ENCODE measurements at places on chromosomes 2 and 18.

DNA sequence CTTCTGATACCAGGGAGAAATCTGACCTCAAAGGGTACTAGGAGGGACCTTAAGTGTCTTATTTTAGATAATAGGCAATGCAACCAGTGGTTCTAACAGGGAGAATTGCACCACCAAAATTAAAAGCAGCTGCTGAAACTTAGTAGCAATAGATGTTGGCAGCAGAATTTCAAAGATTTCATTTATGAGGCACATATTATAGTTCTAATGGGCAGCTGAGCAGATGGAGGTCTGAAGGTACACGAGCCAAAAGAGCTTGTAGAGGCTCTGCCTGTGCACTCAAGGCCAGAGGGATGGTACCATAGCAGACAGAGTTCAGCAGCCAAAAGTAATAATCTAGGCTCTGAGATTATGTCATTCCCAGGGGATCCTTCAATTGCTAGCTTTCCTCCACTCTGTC is 87.3 kb upstream of the NCKAP5 start:
- DNase-seq = no peak

- DNase-seq = no peak
Observed at GRCh38 chr2:200665626-200666453, 80.0 kb downstream of the AOX1 start.

- DNase-seq = no peak
Observed at GRCh38 chr2:58543442-58543841, 302.3 kb upstream of the FANCL start.

DNA sequence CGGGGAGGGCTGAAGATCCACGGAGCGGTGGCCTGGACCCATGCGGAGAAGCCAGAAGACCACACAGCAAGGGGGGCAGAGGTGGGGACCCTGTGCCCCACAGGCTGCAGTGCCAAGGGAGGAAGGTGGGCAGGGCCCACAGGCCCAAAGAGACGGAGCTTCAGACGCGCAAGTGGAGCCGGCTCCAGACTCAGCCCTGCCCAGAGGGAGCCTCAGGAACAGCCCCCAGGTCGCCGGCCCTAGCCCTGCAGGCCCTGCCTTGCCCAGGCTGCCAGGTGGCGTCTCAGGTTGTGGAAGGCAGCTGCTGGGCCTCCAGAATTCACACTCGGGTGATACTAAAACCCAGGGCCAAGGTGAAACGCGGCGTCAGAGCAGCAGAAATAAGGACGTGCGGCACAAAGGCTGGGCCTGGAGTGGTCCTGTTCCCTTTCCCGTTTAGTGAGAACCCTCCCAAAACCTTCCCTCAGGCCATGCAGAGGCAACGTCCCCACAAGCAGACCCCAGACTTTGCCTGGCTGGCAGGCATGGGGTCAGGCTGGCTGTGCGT is 36.8 kb downstream of the SLC66A2 start:
- no peak for DNase-seq

DNA sequence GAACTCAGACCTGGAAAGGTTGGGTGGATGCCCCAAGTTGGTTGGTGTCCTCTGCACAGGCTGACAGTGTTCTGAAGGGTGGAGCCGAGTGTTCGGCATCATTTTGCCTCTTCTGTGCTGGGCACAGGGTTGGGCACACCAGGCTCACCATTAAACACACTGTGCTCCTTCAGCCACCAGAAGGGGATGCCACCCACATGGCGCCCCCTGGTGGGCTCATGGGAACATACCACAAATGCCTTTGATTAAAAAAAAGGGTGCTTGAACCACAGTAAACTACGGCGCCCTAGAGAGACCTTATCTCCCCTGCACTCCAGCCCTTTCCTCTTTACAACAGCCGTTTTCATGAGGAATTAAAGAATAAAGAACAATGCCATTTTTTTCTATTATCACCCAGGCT is 89.4 kb downstream of the CELF4 start:
- no peak for DNase-seq

DNA sequence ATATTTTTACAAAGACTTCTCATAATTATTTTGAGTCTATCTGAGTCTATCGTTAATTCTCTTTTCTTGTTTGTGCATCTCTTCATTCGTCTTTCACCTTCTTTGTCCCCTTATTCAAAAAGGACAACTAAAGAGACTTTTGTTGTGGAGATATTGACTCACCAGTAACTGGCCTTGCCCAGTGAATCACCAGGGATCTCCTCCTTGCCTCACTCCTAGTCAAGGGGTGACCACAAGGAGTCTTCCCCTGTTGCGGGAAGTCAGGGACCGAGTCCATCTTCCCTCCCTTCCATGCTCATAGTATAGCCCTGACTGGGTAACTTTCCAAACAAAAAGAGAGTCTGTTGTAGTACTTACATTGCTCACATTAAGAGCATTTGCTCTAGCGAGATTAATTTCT is 158.9 kb downstream of the NEB start:
- no peak for DNase-seq

DNA sequence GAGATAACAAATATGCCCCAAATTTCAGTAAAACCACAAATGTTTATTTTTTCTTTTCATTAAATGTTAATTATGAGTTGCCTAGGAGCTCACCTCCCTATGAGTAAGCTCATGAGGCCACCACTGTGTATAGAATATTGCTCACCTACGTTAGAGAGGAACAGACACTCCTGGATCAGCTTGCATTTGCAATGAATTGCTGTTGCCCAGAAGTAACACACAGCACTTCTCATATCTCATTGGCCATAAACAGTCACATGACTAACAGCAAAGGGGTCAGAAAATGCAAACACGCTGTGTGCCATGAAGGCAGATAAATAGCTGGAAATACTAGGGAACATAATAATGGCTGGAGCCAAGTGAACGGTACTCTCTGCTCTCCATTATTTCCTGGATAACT is 89.0 kb upstream of the GALNT5 start:
- no peak for DNase-seq

DNA sequence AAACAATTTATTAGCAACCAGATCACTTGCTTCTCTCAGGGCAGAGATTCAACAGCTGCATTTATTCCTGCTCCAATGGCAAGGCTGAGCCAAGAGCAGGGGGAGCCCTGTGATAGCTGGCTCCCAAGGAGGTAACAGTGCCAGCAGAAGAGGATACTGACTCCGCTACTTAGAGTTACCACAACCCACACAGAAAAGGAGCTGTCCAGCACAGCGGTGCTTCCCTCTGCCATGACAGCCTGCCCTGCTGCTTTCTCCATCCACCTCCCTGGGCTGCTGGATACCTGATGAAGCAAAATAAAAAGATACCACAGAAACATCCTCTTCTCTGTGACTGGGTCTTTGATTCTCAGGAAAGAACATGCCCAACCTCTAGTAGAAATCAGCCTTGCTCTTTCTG is 467.2 kb downstream of the LRRTM4 start:
- no peak for DNase-seq

- DNase-seq = no peak
Observed at GRCh38 chr2:206802654-206803514, 37.5 kb downstream of the FASTKD2 start.

- DNase-seq = no peak
Observed at GRCh38 chr2:33395034-33395433, 81.4 kb upstream of the RASGRP3 start.

GRCh38 chr2:55610954-55611743 is 6.3 kb downstream of the PPP4R3B start:
- no peak for DNase-seq

DNA sequence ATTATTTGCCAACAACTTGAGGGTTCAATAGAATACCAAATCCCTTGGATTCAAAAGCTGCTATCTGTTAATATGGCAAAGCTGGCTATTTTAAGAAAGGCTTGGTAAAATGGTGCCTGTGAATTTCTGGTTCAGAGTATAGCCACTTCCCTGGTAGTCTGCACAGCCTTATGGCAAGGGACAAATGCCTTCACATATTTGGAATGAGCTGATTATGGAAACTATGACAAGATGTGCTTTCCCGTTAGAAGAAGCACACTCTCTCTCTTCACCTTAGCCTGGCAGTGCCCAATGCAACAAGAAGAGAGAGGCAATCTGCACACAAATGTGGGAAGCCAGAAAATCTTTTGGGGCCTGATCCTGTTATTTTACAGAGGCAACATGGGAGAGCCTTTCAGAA is 47.5 kb upstream of the MAP3K20 start:
- no peak for DNase-seq

DNA sequence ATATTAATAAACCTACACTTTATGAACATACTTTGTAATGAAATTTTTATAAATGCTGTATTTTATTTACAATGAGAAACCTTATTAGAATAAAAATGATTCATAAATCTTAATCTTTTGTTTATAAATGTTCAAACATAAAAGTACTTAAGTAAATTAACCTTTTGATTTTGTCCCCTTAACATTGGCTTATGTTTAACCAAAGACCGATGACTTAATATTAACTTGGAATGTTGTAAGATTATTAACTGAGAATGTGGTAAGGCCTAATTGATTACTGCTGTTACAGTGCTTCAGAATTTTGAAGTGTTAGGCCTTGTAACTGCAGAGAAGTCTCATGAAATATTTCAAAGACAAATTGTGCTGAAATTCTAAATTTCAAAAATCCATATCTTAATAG is 5.7 kb downstream of the CPS1 start:
- no peak for DNase-seq

DNA sequence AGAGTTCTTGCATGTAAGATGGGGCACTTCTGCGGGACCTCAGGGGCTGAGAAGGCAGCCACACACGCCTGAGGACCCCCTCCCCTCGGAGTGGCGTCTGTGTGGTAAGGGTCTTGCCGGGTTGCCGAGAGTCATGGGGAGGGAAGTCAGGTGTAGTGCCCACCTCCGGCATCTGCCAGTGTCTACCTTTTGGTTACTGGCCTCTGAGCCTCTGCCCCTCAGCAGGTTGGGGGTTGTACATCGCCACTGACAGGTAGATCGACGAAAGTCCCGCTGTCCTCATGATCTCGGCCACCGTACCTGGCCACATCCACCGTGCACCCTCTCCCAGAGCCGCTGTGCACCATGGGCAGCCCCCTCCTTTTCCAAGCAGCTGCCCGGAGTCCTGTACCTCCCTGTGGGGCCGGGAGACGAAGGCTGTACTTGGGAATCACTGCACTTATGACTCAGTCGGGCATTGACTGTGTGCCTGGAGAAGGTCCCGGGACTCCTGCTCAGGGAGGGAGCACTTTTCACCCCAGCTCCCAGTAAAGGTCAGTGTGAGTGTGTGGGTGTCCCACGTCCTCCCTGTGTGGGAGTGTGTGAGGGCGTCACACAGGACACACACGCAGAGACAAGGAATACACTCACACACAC is 332.4 kb upstream of the MYT1L start:
- no peak for DNase-seq

- DNase-seq = no peak
Observed at GRCh38 chr2:119028327-119029174, 86.6 kb downstream of the MARCO start.

GRCh38 chr2:229779650-229780049 is 65.3 kb upstream of the DNER start:
- DNase-seq = no peak

- DNase-seq = no peak
Observed at GRCh38 chr18:66077066-66077465, 326.3 kb downstream of the CDH7 start.

DNA sequence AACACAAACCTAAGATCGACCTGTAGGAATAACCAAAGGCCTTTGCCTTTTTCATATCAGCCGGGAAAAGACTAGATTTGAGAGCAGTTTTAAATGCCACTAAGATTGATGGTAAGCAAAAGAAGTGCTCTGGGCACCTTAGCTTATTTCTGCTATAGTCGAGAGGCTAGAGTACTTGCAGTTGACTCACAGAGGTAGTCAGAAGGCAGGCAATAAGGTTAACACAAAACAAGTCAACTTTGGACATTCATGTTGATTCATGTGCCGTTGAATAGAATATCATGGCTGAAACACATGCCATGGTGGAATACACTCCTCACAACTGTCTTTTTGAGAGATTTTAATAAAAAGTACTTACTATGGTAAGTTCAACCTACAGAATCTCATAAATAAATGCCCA is 507.6 kb downstream of the ZEB2 start:
- no peak for DNase-seq

DNA sequence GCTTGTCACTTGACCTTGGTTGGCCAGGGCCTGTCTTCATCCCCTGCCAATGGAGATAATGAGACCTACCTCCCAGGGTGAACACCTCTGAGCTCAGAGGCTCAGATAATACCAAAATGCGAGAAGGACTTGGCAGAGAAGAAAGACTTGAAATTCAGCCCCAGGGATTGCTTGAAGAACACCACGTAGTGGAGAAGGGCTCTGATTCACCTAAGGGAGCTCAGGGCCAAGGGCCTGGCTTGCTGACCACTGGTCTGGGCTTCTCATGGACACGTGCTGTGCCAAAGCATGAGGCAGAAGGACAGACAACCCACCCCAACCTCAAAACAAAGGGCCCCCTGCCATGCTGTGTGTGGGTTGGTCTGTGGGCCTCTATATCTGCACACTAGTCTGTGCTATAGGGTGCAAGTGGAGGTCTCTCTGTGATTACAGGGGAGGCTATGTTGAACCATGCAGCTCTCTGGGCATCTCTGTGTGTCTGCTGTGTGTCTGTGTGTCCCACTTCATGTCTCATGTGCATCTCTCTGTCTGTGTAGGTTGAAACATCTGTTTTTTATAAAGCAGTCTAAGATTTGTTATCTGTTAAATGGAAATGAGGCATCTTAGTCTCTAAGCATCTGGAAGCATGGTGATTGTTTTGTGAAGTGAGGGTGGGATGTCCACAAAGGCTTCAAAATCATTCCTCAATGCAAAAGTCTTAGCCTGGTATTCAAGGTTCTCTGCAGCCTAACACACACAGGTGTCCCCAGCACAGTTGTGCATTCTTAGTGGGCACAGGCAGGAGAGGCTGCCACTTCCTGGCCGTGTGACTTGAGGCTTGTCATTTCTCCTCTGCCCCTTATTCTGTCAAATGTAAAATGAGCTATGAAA is 61.0 kb upstream of the EPAS1 start:
- DNase-seq = no peak

GRCh38 chr2:133968446-133968845 is 285.4 kb upstream of the MGAT5 start:
- DNase-seq = no peak

- DNase-seq = no peak
Observed at GRCh38 chr18:12048827-12049175, 44.8 kb upstream of the ANKRD62 start.

DNA sequence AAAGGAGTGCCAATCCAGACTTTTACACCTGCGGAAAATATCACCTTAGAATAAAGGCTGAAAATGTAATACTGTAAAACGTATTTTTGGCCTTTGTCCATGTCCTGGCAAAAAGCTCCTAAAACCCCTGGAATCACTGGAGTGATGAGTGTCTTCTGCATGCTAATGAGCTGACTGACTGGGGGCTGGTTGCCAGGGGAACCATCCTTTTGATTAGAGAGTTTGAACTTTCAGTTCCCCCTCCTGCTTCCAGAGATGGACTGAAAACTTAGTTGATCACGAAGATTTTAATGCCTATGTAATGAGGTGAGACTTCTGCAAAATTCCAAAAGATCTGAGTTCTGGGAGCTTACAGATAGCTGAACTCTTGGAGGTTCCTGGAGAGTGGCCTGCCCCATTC is 20.5 kb downstream of the PUM2 start:
- DNase-seq = no peak
